T-cell (primary cell): ENCODE measurements at places on chromosomes 7 and 10. TPM values are rescaled to one million over a fixed set of nuclear protein-coding genes. Genes with fewer than 3 reads are reported as not detected.

DNA sequence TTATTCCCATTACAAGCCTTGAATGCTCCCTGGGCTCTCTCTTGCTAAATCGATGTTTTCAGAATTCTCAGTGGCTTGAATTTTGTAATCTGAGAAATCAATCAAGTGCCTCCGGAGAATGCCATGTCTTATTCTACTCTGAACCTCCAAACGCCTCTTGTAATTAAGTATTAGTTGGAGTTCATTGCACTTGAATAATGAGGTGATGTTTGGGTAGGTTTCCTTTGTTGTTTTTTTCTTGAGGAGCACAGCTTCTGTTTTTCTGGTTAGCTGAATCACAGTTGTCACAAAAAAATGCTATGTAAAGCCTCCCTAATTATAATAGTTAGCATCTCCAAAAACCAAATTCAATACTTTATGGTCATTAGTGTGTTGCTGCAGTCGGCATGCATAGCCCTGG, 100.3 kb downstream of the PLPP4 start:
- H3K27ac ChIP-seq: no peak overlapping the region
- H3K4me3 ChIP-seq: no peak overlapping the region
- no peaks in the 10 kb centered on the region for H3K4me1 ChIP-seq
- no peak for DNase-seq
- H3K36me3 ChIP-seq: no peaks in the 10 kb centered on the region
- H3K27me3 ChIP-seq: no peaks in the 10 kb centered on the region

DNA sequence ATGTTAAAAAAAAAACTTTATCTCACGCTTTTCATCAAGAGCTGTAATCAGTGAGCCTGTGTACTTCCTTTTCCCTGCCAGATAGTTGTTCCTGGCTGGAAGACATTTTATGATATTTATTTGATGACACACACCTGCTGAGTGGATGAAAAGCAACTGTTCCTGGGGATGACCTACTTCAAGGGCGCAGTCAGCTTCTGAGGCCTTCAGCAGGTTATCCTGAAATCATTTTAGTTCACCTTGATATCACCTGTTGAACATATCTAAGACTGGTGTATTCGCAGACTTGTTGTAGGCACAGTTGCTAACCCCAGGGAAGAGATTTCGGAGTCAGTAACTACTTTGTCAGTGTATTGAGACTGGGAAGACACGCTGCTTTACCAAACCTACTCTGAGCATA, 234.5 kb upstream of the TCF7L2 start:
- no peaks in the 10 kb centered on the region for H3K27me3 ChIP-seq
- peaks cover 5% of the 10 kb centered on the region for H3K36me3 ChIP-seq

Gene BMPER
- total RNA-seq: 0.20 TPM

Gene STRIP2
- 0.42 TPM for total RNA-seq
